ENCODE measurements at places on chromosomes 12 and 14.

GRCh38 chr12:108390495-108391203 is 51.5 kb upstream of the CMKLR1 start:
- DNase-seq = no peak

GRCh38 chr12:119340578-119340977 is 6.0 kb downstream of the CCDC60 start:
- no peak for DNase-seq

GRCh38 chr14:23398348-23398747 is 9.7 kb downstream of the MYH6 start:
- DNase-seq = no peak

- no peak for DNase-seq
Measured at GRCh38 chr14:105487986-105488777, 1.5 kb downstream of the CRIP1 start.

GRCh38 chr12:25828188-25828587 is 130.3 kb upstream of the RASSF8 start:
- DNase-seq = no peak
